HuH-7 (cell line): ENCODE measurements at places on chromosomes 2 and 18.

GRCh38 chr18:50275503-50276036, 5.8 kb downstream of the MBD1 start:
- DNase-seq, result no peak

DNA sequence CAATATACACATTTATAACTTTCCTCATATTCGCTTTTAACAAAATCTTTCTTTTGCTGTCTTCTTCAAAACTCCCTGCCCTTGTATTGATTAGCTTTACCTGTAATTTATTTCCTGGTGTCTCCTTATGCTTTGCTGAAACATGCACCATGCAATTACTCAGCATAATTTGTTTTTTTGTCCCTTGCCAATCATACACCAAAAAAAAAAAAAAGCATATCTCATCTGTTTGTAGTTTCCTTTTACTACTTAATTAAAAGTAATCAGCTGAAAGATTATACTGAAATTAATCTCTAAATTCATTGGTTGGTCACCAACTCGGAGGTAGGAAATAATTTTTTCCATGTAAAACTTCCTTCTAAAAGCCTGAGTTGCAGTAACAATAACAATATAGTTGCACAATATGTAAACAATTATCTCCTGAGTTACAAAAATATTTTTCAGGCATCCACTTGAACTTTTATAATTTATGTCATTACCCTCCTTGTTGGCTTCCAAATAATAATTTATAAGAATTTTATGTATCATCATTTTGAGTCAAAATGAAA, 53.0 kb upstream of the ROCK1 start:
- DNase-seq, result no peak

DNA sequence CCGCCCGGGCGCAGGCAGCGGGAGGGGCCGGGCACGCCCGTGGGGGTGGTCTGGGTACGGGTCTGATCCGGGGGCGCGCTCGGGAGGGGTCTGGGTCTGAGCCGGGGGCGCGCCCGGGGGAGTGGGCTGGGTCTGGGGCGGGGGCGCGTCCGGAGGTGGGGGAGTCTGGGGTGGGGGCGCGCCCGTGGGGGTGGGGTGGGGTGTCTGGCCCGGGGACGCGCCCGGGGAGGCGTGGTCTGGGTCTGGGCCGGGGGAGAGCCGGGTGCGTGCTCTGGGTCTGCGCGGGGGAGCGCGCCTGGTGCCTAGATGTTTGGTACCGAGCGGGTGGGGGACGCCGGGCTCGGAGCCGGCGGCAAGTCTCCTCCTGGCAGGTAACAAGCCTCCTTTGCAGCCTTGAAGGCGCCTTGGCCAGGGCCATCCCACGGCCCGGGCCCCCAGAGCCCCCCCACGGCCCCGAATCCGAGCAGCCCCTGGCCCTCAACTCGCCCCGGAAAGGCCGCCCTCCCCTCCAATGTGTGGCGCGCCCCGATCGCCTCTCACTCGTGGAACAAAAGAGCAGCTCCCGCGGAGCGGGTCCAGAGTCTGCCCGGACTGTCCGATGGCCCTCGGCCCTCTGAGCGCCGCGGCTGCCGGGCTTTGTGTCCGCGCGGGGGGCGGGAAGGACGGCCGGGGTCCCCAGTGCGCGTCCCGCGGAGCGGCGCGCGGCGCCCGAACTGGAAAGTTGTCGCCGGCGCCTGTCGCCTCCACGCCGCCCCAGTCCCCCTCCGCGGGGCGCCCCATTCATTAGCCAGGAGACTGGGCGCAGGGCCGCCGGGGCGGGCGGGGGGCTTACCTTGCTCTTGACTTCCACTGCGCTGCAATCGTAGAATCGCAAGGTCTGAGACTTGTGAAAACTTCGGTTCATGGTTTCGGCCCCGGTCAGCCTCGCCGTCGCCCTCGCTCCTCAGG, 595 bp downstream of the PARD6G start:
- peak; percentile 34 for DNase-seq

GRCh38 chr2:153575171-153575853, 96.8 kb upstream of the RPRM start:
- DNase-seq, result no peak

- no peak for DNase-seq
Measured at GRCh38 chr2:182393270-182393760, 33.5 kb downstream of the PDE1A start.

GRCh38 chr2:84539729-84540128, 23.4 kb downstream of the DNAH6 start:
- no peak for DNase-seq

DNA sequence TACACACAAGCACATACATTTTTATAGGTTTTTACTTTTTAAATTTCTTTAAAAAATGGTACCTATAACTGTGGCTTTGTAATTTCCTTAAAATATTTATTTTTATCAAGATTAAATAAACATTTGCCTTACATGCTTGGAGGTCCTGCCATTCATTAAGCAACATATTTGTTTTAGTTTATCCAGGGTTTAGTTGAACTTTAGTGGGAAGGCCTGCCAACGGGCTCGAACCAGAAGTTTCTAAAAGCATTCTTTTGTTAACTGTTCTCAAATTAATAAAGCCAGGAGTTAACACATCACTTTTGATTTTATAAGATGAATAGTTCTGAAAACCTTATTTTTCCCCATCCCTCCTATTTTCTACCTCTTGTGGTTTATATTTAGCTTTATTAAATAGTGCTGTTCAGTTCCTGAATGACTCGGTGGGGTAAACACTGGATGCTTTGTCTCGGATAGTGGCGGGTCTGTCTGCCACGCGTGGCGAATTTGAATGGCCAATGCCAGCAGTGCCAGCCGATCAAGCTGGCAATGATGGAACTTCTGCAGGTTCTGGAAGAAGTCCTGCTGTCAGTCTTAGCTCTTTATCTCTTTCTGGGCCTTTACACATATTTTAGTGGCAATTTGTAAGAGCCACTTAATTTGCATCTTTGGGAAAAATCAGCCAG, 32.2 kb downstream of the SH3YL1 start:
- no peak for DNase-seq

GRCh38 chr2:199968126-199968525, 12.7 kb downstream of the MAIP1 start:
- DNase-seq, result no peak

DNA sequence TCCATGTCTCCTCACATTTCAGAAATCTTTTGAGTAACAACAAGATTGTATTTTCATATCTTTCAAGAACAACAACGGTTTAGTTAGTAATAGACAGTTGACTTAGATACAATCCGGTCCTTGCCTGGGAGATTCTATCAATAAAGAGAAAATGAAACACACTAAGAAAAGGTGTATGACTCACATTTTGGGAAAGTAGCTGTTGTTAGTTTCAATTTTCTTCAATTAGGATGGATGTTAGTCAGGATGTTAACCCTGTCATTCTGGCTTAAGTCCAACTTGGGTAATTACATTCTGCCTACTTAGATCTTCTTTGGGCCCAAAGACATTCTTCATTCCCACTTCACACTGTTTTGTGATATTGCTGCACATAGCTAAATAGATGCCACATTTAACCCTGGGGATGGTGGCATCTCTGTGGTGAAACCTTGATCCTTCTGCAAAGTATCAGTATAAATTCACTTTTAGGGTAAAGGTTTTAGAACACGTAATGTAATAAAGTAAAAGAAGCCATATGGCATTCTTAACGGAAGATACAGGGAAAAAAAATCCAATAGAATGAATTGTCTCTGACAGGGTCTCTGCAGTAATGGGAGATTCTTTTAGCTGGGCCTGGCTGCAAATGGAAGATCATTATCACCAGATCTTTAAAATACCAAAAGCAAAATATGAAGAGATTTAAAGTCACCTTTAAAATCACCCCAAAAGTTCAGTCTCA, 365.5 kb downstream of the FIGN start:
- no peak for DNase-seq

DNA sequence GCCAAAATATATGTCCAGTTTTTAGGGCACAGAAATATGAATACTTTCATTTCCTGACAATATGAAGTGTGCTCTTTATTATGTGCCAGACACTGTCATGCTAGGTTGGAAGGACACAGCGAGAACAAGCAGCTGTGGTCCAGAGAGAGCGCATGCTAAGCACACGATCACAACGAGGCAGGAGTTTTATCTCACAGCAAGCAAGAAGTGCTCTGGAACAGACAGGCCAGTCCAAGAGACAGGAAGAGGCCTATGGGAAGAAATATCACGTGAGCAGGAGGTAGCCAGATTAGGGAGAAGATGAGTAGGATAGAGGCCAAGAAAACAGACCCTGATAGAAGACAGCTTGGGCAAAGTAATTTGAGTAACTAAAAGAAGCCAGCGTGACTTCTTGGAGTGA, 135.5 kb upstream of the CAB39 start:
- DNase-seq, result no peak

GRCh38 chr2:15753233-15753798, 161.6 kb downstream of the DDX1 start:
- no peak for DNase-seq

GRCh38 chr2:64789466-64790320, 136.0 kb upstream of the SERTAD2 start:
- DNase-seq, result no peak

GRCh38 chr2:96325041-96325883, at the start of gene ITPRIPL1:
Gene ITPRIPL1, plus strand, starts transcription at chr2:96325317. Its CDS starts 523 bp downstream, at chr2:96325840.
- peak; percentile 74 for DNase-seq

DNA sequence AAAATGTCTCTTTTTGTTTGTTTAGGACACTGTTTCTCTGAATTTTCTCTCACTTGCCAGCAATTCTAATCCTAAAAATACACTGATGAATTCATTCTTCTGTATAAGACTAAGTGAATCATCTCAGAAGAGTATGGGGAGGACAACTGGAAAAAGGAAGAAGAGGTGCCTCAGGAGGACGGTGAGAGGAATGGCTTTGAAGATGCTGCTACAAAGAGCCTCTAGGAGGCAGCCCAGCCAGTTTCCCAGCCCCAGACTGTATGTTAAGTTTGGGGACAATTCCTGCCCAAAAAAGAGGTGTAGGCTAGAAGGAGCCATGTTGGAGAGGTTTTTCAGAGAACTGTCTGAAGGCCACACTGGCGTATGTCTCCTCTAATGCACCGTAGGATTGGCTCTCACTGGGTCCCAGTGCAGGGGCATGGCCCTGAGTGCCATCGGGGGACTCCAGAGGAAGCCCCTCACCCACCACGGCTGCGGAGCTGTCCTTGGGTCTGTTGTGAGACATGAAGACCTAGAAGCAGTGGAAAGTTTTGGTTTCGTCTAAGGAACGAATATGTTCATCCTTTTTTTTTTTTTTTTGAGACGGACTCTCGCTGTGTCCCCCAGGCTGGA, 3.1 kb upstream of the SDC1 start:
- DNase-seq, result no peak

DNA sequence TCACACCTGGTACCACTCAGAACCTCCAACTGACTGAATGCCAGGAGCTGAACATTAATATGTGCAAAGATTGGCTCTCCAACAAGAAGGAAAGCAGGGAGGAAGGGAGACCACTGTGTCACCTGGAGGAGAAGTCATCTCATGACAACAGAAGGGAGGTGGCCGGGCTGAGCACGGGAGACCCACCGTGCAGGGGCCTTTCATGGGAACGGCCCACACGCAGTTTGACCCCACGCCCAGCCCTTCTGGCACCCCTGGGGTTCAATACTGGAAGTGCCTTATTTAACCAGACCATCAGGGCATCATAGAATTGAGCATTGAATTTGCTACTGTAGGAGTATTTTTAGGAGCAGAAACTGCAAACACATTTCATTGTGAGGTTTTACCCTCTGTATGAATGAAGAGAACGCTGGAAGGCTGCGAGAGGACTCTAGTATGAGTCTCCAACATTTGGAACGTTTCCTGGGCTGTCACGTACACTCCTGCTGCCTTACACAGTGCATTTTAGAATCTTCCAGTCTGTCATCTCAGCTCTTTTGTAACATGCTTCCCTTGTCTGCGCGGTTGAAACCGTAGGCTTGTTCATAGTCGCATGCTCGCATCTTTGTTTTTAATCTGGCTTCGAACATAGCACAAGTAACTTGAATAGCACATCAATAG, 132.1 kb downstream of the NFATC1 start:
- no peak for DNase-seq

GRCh38 chr2:156116113-156116512, 216.4 kb downstream of the NR4A2 start:
- no peak for DNase-seq

DNA sequence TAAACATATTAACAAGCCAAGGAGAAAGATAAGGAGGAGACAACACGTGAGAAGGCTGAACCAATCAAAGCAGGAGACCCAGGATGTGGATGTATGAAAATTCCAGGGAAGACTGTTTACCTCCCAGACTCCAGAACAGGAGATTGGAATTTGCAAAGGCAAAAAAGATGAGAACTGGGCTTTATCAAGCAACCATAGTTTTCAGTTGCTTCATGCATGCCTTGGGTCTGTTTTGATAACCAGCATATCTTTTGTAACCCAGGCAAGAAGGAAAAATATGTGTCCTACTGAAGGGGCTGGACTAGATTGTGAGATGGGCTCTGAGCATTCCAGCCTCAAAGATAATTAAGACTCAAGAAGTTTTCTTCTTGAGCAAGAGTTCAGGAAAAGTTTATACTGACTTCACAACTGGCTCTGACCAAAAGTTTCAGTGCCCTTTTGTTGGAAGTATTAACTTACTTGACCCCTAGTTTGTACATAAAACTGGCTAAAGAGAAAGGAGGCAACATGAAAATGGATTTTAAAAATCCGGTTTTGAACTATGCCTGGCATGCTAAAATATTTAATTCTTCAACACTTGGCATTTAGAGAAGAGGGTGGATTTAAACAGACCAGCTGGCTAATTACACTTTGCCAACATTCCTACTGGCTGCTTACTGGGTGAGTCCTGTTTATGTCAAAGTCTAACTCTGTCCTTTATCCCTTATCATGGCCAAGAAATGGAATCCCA, 79.3 kb upstream of the CD28 start:
- DNase-seq, result no peak
